ENCODE measurements at places on chromosomes 6 and 20.

DNA sequence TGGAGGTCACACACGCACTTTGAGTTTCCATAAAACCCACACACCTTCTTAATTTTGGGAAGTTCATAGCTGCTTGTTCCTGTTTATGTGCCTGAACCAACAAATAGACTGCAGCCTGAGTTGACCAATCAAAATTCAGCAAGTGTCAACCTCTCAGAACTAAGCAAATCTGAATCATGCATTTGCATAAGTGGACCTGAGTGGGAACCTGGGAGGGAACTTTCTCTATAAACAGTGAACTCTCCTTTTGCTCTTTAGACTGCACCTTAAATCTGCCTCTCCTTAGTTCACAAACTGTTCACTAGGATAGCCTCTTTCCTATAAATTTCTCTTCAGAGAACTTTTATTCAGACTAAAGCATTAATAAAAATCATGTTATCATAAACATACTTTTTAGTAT is 37.9 kb downstream of the SLC17A1 start:
- DNase-seq, result no peak

DNA sequence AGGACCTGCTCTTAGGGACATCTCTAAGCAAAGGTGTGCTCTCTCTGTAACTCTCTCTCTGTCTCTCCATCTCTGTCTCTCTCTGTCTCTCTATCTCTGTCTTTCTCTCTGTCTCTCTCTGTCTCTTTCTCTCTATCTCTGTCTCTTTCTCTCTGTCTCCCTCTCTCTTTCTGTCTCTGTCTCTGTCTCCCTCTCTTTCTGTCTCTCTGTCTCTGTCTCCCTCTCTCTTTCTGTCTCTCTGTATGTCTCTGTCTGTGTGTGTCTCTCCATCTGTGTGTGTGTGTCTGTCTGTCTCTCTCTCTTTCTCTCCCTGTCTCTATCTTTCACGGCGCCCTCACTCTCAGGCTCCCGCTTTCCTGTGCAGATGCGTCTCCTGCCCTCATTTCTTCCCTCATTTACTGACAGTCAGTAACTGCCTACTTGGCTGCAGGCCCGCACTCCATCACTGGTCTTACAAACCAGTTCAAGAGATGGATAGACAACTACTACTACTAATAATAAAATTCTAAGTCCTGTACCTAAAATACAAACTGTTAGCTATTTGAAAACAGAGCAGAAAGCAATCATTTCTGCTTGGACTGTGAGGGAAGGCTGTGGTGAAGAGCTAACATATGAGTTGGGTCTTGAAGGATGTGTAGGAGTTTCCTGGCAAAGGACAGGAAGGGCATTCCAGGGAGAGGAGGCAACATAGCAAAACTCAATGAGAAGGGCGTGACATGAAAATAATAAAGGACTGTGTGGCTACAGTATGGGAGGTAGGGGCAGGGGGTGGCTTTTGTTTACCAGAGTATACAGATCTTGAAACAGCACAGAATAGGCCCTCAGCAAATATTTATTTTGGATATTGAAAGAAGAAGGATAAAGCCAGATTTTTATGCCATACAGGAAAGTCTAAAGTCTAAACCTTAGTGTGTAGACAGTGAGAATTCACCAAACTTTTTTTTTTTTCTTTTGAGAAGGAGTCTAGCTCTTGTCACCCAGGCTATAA is 67.8 kb upstream of the TAB2 start:
- DNase-seq, result no peak

DNA sequence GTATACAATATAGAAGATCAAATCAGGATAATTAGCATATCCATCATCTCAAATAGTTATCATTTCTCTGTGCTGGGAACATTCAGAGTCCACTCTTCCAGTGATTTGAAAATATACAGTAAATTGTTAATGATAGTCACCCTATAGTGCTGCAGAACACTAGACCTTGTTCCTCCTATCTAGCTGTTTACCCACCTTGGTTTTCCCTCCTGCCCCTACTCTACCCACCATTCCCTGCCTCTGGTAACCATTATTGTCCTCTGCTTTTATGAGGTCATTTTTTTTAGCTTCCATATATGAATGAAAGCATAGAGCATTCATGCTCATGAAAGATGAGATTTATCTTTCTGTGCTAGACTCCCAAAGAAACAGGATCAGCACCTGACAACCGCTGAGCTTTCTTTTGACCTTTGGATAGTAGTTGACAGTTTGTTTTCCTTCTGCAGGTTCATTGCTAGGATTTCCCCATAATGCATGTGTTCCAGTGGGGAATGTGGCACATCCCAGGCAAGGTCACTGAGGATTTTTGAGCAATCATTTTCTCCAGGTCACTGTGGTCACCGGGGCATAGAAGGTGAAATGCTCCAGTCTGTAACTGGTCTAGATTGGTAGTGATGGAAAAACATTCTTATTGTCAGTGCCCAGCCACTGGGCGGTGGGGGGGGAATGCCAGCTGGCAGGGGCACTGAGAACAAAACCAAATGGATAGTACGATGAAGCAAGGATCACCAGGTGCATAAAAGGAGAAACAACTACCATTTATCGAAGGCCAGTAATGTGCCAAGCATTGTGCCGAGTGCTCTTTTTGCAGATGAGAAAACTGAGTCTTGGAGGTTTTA is 33.6 kb upstream of the BCAS1 start:
- DNase-seq, result no peak

- DNase-seq, result no peak
These were observed 76.8 kb downstream of the MANEA start for GRCh38 chr6:95654176-95654575.

DNA sequence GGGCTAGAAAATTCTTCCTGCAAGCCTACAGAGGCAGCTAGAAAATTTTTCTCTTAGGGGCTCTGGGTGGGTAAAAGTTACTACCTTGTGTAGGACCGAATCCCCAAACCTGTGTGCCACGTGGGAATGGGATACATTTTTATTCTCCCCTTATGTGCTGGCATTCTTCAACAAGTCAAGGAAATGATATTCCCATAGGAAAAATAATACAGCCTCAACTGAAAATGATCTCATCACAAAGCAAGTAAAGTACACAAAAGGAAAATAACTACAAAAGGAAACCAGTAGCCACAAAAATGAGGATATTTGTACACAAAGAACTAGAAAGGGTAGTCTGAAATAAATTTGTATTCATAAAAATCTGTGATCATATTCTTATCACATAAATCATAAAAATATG is 298.1 kb downstream of the LAMA2 start:
- DNase-seq, result no peak

DNA sequence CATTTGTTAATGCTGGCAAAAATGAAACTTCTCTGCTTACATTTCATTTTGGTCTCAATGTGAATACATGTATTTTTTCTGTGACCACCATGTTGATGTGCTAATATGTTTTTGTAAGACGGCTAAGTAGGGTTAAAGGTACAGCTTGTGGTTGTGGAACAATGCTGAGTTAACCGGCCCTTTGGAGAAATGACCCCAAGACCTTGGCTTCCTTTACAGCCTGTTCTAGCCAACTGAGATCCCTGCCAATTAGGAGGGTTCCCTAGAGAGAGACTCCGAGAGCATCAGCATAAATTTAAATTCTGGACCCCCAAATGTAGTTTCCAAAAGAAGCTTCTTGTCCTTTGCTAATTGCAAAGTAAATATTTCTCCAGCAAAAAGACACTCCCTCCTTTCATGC is 44.4 kb downstream of the RSPO3 start:
- DNase-seq, result no peak

DNA sequence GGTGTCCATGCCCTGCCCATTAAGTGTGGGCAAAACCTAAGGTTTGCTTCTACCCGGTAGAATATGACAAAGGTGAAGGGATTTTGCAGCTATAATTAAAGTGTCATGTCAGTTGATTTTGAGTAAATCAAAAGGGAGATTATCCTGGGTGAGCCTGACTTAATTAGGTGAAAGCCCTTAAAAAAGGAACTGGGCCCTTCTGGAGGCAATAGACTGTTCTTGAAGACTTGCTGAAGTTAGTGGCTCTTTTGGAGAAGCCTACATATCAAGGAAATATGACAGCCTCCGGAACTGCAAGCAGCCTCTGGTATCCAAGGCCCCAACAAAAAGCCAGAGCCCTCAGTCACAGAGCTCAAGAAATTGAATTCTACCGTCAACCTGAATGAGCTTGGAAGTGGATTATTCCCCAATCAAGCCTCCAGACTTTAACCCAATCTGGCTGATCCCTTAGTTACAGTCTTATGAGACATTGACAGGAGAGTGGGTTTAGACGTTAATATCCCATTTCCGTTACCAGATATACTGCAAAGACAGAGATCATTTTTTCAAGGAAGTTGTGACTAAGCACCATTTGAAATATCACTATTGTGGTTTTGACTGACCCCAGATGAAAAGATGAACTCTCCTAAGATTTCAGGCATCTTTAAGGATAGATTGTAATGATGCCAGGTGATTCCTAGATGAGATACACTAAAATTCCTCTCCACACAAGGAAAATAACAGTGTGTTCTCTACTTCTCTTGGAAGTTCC is 303.4 kb downstream of the PLCB1 start:
- no peak for DNase-seq

GRCh38 chr20:15220009-15220656 is 882.7 kb upstream of the FLRT3 start:
- DNase-seq, result no peak

- DNase-seq, result no peak
These were observed 33.5 kb downstream of the ZBTB2 start for GRCh38 chr6:151357758-151358436.

- DNase-seq, result no peak
These were observed 36.8 kb downstream of the HAO1 start for GRCh38 chr20:7903429-7903828.

DNA sequence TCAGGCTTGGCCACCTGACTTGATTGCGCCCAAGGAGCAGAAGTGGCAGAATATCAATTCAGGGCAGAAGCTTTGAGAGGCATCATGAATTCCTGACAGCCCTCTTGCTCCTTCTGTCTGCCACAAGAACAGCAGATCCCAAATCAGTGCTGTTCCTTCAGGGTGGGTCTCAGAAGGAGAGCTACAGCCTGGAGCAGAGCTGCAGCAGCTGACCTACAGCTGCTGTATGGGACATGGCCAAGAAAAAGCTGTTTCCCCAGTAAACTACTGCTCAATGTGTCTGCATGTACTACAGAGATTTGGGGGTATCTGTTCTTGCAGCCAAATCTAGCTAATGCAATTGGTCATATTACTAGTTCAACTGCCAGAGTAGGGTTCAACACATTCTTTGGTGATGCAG is 69.0 kb downstream of the SLC22A3 start:
- no peak for DNase-seq

GRCh38 chr6:26158581-26159356 is 71.5 kb downstream of the HFE start:
- peak; percentile 51 for DNase-seq

DNA sequence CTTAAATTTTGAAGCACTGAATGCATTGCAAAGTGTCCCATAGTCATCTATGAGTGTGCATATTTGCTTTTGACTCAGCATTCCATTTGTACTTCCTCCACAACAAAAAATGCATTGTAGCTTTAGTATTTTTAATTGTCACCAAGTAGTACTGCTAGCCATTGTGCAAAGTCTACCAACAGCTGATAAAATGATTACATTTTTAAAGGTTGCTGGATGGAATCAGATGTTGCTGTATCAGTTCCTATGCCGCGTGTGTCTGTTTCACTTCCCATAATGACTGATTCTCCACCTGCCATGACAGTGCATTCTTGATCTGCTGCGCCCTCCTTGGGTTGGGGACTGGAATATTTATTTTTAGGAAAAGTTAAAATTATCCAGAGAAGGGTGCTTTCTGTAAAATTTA is 41.2 kb downstream of the SLX4IP start:
- no peak for DNase-seq

DNA sequence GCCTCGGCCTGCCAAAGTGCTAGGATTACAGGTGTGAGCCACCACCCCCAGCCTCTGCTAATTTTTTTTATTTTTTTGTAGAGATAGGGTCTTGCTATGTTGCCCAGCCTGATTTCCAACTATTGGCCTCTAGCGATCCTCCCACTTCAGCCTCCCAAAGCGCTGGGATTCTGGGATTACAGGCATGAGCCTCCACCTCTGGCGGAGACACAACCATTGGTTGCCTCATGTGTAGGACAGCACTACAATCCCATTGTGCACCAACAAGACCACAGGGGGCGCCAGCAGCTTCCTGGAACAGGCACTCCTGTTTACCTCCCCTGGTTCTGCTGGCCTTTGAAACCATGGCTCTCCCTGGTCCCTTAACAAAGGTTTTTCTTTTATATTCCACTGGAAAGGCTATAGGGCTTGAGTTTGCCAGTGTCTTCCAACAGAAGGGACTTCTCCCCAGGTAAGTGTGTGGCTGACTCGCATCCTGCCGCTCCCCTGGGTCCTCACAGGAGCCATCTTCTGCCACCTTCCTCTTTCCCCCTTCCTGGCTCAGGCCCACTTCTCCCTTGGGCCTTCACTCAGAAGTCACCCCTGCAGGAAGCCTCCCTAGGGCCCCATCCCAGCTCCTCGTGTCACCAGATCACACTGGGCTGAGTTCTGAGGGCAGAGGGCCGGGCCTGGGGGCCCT is 39.2 kb upstream of the TLDC2 start:
- DNase-seq, result peak; percentile 18

GRCh38 chr6:161064915-161065314 is 73.3 kb downstream of the MAP3K4 start:
- DNase-seq, result no peak

- no peak for DNase-seq
These were observed 74.5 kb downstream of the PDE10A start for GRCh38 chr6:165588515-165588914.

DNA sequence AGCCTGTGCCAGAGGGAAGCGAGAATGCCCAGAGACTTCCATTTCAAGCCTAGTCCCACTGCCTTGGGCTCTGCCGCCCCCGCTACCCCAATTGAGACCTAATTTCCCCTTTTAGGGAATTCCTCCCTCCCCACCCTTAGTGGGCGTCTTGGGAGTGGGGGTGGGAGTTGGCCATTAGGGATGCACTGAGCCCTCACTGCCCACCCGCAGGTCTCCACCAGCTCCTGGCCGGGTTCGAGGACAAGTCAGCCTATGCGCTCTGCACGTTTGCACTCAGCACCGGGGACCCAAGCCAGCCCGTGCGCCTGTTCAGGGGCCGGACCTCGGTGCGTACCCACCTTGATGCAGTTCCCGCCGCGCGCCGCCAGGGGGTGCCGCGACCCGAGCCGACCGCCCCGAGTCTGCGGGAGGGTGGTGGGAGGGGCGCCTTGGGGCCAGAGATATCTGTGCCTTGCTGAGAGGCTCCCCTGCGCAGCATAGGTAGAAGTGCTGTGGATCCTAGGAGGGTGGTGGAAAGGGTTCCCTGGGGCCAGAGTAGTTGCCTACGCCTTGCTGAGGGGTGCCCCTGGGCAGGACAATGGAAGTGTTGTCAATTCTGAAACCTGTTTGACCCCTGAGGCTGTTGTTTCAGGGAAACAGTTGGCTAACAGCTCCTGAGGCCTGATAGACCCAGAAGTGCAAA is 9.2 kb downstream of the ITPA start:
- DNase-seq, result no peak

GRCh38 chr6:36546920-36547645 is at the start of gene STK38:
Gene STK38, minus strand, starts transcription at chr6:36547479. Its CDS starts 7,277 bp downstream, at chr6:36540202.
- peak; percentile 87 for DNase-seq

DNA sequence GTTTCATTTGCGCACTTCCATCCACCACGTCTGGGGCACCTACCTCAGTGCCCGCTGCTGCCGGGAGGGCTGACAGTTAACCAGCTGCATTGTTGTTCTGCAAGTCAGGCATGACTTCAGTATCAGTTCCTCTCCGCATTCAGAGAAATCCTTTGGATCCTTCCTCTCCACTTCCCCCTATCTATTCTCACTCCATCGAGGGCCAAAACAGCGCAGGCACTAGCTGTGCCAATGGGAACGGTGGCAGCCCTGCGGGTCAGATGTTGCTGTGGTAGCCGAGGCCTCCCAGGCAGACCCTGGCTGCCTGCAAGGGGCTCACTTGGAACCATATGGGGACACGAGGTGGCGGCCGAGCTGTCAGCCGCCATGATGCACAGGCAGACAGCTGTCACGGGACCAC is 64.2 kb upstream of the INSM1 start:
- DNase-seq, result no peak

GRCh38 chr6:2986722-2987221 is 12.9 kb upstream of the NQO2 start:
- peak; percentile 66 for DNase-seq

Data from NCI-H1105 treated with DMSO at 0.1 percent for 48 hours (cell line).